ENCODE measurements at places on chromosomes 7 and 10.

- no peak for DNase-seq
Measured at GRCh38 chr7:21059069-21059468, 272.4 kb upstream of the SP8 start.

DNA sequence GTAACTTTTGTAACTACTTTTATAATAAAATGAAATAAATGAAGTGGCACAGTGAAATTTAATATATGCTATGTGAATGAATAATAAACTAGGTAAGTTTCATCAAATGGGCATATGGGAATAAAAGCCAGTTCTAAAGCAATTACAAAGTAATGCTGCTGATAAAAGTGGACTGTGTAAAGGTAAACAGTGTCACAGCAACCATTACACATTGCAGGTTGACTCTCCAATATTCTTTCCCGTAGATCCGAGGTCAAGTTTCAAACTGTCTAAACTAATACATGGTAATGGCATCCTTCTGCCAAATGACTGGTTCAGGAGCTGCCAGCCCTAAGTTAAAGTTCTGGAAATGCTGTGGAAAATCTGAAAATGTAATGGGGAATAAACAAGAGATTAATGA, 6.0 kb downstream of the HIBADH start:
- no peak for DNase-seq

- no peak for DNase-seq
Measured at GRCh38 chr7:109964780-109965179, 1126.1 kb upstream of the LRRN3 start.

DNA sequence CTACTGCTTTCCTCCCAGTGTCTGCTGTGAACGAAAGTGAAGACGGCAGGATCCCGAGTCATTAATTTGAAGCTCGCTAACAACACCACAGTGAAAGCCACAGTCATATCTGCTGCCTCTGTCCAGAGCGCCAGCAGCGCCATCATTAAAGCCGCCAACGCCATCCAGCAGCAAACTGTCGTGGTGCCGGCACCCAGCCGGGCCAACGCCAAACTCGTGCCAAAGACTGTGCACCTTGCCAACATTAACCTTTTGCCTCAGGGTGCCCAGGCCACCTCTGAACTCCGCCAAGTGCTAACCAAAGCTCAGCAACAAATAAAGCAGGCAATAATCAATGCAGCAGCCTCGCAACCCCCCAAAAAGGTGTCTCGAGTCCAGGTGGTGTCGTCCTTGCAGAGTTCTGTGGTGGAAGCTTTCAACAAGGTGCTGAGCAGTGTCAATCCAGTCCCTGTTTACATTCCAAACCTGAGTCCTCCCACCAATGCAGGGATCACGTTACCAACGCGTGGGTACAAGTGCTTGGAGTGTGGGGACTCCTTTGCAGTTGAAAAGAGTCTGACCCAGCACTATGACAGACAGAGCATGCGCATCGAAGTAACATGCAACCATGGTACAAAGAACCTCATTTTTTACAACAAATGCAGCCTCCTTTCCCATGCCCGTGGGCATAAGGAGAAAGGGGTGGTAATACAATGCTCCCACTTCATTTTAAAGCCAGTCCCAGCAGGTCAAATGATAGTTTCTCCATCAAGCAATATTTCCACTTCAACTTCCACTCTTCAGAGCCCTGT, 94.8 kb upstream of the KCNMA1 start:
- no peak for DNase-seq

GRCh38 chr10:33478675-33479125, 144.2 kb upstream of the NRP1 start:
- no peak for DNase-seq

- no peak for DNase-seq
Measured at GRCh38 chr10:52485462-52485861, 171.4 kb downstream of the DKK1 start.

DNA sequence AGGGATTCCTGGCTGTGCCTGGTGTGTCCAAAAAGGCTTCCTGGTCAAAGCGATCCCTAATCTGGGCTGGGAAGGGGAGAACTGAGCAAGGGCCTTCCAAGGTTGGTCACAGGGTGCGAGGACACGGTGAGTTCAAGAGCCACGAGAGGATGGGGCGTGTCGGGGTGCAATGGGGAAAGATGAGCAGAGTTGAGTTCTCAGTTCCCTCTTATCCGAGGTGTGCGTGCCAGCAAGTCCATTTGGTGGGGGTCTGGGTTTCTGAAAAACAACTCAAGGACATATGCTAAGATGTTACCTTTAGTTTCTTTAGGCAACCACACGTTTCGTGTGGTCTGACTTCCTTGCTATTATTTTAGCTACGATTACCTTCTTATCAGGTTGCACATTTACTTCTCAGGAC, 1.3 kb downstream of the ZNF775 start:
- DNase-seq: no peak

GRCh38 chr10:3780771-3781467, 4.1 kb downstream of the KLF6 start:
- DNase-seq: peak; percentile 25

Measured in CD4-positive, alpha-beta T cell treated with Interleukin-1 beta for 1 hour (primary cell).